Stimulated activated CD8-positive, alpha-beta memory T cell treated with anti-CD3 and anti-CD28 coated beads, Interleukin-4, amount 100 ng/mL, for 1 hour (primary cell): ENCODE measurements at places on chromosomes 3 and 15.

- DNase-seq: no peak
Observed at GRCh38 chr3:137172728-137173127, 214.9 kb downstream of the IL20RB start.

DNA sequence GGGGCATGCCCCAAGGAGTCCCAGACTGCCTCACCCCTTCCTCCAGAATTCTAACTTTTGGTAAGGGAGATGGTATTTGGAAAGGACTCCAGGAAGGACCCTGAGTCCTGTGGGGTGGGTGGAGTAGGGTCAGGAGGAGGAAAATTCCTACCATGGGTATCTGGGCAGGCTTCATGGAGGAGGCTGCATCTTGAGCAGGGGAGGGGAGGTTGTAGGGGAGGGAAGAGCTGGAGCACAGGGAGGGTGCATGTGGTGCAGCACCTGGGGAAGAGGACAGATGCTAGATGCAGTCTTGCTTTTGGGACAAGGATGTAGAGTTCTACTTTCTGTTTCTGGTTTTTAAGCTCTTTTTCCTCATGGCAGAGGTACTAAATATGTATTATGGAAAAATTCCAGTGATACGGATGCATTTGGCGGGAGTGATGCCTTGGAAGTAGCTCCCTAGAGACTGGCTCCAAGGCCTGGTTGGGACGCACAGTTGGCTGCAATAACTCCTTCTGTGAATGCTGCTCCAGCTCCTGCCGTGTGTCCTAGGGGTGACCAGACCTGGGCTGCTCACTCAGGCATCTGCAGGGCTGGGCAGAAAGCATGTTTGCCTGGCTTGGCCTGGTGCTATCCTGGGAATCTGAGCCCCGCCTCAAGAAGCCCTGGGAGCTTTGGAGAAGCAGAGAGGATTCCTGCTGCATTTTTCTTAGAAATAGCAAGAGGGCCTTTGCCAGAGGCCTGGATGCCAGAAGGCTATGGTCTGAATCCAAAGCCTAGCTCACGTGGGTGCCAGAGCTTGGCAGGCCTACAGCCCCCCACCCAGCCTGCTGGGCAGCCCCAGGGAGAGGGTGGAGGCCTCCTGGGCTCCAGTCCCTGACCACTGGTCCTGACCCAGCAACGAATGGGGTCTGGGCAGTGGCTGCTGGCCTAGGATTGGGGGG lies 10.1 kb downstream of the SEMA3F start:
- no peak for DNase-seq

DNA sequence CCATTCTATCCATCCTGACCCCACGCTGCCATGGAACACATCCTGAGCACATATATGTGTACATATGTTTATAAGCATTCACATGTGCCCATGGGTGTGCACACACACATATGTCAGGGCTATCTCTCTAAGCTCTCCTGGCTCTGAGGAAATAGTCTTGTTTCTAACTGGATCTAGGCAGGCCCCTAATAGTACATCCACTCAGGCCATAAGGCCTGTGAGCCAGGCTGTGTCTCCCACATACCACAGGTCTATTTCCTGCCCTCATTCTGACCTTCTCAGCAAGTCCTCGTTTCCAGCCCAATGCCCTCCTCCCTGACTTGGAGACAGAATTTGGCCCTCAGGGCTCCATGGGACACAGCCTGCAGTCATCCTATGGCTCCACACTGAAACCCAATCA lies 284.8 kb upstream of the CTNNB1 start:
- DNase-seq: no peak

- DNase-seq: no peak
Observed at GRCh38 chr3:66253790-66254620, 33.2 kb downstream of the SLC25A26 start.

DNA sequence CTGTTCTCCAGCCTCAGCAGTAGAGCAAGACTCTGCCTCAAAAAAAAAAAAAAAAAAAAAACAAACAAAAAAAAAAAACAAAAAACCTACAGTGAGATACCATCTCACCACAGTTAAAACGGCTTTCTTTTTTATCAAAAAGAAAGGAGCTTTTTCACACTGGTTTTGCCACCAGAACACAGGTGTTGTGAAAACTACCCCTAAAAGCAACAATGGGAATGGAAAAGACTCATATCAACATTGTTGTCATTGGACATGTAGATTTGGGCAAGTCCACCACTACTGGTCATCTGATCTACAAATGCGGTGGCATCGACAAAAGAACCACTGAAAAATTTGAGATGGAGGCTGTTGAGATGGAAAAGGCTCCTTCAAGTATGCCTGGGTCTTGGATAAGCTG lies 24.8 kb upstream of the SLC25A38 start:
- DNase-seq: no peak

DNA sequence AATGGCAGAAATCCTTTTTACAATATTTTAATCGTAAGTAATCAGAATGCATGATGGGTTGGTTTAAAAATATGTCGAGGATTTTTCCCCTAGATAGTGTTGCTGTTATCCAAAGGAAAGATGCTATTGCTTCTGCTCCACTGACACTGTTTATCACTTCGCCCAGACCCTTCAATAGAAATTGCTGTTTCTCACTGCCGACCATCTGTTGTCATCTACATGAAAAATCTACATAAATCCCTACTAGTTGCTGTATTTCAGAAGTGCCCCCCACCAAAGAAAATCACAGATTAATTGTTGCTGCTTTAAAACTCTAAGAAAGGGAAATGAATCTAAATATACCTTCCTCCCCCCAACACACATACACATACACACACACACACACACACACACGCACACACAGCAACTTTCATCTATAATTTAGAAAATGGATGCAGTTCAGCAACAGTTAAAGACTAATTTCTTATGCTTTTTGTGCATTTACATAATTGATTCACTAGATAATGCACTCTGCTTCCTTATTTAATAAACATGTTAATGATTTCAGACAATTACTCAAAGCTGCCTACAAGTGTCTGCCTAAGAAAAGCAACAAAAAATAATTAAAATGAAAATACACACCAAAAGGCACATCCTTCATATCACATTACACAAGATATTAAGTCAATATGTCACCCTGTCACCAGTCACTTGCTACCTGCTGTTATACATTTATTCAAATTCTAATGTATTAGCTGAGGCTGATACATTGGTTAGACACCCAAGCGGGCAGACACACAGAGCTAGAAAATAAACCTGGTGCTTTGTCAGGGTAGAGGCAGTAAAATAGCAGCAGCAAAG lies 82.8 kb downstream of the RORA start:
- DNase-seq: no peak

DNA sequence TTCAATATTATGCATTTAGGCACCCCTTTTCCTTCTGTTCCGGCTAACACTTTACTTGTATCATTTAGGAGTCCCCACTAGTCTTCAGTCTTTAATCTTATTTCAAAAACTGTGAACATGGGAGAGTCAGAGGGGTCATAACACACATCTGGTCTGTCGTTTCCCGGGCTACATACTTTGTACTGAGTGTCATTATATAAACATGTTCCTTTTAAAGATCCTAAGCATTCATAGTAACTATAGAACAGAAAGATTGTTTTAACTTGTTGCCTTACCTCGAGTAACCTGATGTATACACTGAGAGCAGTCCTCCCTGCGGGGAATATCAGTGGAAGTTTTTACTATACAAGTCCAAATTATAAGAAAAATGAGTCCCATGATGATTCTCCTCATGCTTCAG lies 78.2 kb upstream of the VEPH1 start:
- no peak for DNase-seq

DNA sequence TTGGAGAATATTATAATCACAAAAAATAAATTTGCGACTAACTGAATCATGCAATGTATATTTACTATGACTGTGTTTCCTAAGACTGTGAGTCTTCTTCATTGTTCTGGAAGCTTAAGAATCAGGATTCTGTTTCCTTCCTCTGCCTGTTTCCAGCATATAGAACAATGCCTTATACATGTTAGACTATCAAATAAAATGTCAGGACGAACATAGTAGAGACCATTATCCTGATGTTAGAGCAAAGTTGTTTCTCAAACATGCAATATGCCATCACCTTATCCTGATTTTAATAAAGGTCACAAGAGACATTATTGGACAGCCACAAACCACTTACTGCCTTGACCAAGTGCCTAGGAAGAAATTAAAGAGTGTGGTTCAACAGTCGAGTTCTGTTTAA lies 457.4 kb upstream of the AGTR1 start:
- no peak for DNase-seq

DNA sequence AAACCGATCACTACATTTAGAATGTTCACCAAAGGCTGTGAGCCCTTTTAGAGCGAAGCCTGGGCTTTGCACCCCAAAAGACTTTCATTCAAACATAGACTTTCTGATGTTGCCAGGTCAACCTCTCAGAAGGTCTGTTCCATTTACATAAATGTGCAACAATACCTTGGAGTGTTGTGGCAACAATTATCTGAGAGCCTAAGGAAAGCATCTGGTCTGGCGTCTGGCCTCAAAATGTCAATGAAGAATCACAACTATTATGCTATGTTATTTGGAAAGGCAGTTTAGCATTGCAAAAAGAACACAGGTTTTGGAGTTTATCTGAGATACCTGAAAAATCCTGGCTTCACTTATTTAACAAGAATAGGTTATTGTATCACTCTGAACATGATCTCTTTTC lies 50.0 kb downstream of the POLR2M start:
- no peak for DNase-seq

GRCh38 chr15:45157974-45158373 lies 28.2 kb downstream of the DUOX1 start:
- DNase-seq: no peak

DNA sequence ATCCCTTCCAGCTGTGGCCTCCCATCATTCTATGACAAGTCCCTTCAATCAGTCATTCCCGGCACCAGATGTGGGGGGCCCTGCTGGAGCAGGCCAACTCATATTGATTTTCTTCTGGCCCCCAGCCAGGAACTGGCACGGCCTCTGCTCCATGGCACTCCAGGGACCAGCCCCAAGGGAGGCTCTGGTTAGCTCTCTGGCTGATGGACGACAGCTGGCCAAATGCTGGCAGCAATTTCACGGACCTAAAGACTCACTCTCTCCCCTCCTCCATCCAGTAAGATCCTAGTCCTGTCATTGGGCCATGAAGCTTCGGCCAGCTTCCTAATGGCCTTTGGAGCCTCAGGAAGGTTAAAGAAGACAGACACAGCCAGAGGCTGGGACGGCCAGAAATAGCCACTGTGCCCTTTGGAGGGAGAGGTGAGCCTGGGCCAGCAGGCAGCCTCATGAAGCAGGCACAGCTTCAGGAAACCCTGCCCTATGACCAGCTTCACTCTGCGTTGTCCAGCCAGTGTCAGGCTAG lies 131.0 kb downstream of the MEX3B start:
- DNase-seq: no peak

GRCh38 chr15:39937696-39938095 lies 3.8 kb downstream of the EIF2AK4 start:
- DNase-seq: no peak

DNA sequence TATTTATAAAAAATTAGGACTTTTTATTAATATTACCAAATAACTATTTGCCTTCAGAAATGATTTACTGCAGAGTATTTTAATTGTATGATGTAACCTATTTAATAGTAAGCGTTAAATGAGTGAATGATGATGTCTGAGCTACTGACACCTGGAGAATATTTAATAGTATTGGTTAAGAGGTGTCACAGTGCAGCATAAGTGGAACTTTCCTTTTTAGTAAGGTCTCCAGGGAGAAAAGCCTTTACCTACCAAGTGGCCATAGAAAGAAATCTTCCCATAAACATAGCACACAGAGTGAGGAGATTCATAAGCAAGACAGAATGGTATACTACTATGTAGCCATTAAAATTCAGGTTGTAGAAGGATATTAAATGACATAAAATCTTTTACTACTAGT lies 441.7 kb downstream of the TBL1XR1 start:
- no peak for DNase-seq

- DNase-seq: no peak
Observed at GRCh38 chr3:184740509-184741258, 28.8 kb upstream of the MAGEF1 start.

DNA sequence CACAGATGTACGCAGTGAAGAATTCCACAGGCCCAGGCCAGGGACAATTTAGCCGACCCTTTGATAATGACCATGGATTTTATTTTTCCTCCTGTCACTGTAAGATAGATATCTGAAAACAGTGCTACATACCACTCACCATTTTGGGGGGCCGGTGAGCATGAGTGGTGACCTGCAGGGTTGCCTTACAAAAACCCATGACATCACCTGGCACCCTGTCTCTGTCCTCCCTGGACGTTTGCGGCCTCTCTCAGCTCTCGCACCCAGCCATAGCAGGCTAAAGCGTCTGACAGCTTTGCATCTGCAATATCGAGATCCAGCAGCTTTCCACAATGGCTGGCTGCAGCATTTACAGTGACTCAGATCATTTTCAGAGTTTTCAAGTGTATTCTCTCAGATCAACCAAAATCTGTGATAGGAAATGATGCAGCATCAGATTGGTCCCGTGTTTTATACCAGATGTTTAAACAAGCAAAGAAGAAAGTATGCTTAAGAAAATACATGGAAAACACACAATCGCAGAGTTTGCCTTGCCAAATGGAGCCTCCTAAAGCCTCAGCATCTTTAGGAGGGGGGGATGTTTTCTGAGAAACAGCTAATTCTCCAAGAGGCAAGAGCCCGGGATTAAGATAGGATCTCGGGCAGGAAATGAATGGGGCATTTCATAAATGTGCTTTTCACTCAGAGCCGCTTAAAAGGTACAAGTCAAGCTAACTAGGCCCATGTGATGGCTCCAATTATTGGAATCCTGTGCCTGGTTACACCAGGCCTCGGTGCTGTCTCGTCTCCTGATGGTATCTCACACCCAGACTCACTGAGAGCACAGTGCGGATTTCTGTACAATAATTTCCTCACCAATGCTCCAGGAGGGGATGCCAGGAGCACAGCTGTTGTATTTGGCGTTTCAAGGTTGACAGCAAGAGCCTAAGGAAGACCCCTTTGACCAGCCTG lies 257.3 kb downstream of the XXYLT1 start:
- DNase-seq: no peak

GRCh38 chr3:47339951-47340350 lies 40.9 kb upstream of the PTPN23 start:
- no peak for DNase-seq

DNA sequence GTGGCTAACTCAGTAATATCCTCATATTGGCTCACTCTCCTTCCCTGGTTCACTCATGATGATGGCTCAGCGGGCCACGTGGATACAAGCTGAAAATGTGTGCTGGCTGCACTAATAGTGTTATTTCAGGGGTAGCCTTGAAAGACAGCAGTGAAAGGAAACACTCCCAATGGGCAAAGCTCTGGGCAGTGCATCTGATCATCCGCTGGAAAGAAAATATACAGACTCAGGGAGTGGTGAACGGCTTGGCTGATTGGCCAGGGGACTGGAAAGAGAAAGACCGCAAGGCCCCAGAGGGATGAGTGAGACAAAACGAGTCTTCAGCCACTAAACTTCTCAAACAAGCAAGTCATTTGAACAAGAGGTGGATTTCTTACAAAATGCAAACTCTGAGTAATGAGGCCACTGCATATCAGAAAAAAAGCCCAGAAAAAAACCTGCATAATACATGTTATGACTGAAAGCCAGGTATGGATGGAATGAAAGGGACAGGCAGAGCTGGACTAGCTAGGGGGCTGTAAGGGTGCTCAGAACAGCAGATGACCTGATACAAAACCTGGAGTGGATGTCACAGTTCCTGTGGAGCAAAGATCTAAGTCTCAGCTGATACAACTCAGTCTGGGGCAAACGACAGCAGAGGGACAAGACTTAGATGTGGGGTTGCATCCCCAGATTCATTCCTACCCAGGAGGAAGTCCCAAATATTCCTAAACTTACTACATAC lies 33.3 kb downstream of the CMTM6 start:
- no peak for DNase-seq
